HT-29 (cell line): ENCODE measurements at places on chromosomes 7 and 10. TPM values are rescaled to one million over a fixed set of nuclear protein-coding genes. Genes with fewer than 3 reads are reported as not detected.
A peak's percentile ranks its signal among the peaks of the same experiment; 100 is the strongest.

DNA sequence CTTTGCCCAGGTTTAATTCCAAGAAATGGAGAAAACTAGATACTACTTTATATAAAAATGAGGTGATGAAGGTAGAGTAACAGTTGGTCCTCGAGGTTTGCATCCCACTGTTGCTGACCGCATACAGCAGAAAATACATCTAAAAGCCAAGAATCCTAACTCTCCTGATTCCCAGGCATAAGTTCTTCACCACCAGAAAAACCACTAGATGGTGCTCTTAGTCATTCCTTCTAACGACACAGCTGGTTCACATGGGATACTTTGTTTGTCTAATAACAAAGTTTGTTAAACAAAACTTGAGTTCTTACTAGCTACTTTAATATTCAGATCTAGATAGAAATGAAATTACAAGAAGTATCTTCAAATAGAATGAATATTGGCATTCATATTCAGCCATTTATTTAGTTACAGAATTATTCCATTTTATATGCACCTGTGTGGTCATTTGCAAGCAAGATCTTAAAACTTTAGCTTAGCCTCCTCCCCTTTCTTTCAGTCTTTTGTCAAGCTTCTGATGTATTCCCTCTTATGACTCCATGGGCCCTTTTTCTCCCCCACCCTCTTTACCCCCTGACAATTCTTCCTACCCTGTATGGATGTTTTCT, 54.1 kb upstream of the CYP26C1 start:
- peak; percentile 63 for DNase-seq

GRCh38 chr7:119482209-119482608, 790.8 kb upstream of the KCND2 start:
- DNase-seq, result peak; percentile 52

DNA sequence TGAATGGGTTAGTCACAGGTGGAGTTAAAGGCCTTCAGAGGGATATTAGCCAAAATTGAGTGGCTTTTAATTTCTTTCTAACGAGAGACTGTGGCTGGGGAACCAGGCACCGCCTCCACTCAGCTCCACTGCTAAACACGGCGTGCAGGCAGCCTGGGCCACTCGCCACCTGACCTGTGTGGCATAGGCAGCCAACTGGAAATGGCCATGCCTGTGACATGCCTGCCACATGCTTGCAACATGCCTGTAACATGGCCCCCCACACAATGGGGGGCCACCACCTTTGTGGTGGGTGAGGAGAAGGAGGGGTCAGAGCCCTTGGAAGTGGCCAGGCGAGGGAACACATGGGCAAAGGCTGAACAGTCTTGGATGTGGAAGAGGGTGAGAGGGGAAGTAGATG, 60.1 kb upstream of the PAX2 start:
- DNase-seq, result no peak

GRCh38 chr7:64314566-64314965, 805 bp downstream of the ZNF736 start:
- DNase-seq, result no peak

DNA sequence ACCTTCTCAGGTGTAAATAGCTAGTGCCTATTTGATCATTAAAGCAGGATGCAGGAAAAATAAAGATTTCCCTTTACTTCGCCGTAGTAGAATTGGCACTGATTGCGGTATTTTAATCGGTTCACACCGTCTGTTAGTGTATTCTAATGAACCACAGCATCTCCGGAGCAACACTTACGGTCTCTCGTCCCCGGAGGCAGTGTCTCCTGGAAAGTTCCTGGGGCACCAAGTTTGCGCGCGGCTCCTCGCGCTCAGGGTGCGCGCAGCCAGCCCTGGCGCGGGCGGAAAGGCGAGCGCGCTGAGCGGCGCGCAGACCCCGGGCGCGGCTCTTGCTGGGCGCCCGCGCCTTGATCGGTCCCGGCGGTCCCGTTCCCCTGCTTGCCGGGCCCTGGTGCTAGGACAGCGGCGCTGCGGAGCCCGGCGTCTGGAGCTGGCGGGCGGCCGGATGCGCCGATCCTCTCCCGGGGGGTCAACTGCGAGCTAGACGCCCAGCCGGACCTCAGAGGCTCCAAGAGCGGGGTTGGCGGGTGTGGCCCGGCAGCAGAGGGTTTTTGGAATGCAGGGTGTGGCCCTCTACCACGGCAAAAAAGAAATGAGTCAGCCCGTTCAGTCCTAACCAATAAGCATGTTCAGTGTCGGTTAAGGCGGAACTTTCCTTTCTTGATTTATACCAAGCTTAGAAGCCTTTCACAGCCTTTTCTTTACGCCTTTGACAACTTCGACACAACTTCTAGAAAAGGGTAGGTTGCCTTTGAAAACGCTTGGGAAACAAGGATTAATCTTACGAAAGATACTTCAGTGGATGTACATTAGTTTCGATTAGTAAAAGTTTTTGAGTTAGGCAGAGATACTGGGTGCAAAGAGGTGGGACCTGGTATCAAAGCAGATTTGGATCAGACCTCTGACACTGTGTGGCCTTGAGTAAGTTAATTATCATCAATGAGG, 166.8 kb upstream of the ASAH2 start:
- peak; percentile 48 for DNase-seq

GRCh38 chr7:85475071-85475470, 288.2 kb upstream of the SEMA3D start:
- no peak for DNase-seq

GRCh38 chr10:71852355-71852937, 1.4 kb upstream of the PSAP start:
- no peak for DNase-seq

DNA sequence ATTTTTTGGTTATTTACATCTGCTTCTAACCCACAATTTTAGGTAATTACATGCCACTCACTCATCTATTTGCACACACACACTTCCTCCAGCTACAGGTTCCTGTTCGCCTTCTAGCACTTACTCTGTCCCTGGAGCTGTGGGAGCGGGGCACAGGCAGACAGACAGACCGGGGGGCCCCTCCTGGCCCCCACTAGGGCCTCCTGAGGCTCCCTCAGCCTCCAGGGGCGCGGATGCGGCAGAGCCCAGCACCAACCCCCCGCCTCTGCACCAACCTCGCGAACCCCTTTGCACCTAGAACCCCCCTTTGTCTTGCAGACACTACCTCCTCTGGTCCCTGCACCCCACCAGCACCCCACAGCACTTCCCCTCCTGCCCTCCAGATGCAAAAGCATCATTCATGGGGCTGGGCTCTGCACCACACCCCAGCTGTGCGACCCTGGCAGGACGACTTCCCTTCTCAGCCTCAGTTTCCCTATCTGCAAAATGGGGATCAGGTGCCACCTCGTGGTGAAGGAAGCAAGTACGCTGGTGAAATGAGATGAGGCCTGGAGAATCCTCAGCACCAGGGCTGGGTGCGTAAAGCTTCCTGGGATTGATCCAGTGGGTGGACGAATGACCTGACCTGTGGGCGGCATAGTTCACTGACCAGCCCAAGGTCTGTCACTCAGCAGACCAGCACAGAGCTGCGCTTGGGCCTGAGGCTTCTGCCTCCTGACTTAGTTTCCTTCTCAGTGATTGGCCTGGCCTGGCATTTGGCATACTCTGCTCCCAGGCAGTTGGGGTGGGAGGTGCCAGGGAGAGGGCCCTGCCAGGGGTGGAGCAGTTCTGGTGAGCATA, 37.9 kb downstream of the ELFN1 start:
- no peak for DNase-seq

GRCh38 chr10:119658274-119658673, 7.1 kb downstream of the BAG3 start:
- peak; percentile 85 for DNase-seq

DNA sequence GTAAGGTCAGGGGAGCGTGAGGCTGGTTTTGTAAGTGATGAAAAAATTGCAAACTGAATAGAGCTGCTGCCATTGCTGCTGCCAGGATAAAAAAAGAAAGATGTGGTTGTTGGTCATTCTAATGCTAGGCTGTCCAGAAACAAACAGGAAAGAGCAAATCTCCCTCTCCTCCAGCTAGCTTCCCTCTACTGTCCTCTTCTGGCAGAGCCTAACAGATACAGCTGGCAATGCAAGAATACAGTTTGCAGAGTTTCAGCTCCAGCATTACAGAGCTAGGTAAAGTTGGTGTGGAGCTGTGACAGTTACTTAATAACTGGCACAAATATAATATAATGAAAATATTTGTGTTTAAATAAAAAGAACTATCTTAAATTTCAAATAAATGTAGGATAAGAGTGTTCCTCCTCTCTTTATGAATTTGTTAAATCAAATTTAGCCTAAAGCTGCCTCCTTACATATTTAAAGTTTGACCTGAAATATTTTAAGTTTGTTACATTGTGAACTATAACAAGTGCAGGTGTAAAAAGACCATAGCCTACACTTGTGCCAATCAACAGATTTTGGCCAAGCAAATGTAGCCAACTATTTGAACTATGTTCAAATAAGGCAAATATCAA, 407.7 kb downstream of the SH2D4B start:
- DNase-seq, result peak; percentile 8

GRCh38 chr10:79411546-79412495, 33.6 kb downstream of the ZCCHC24 start:
- DNase-seq, result no peak

DNA sequence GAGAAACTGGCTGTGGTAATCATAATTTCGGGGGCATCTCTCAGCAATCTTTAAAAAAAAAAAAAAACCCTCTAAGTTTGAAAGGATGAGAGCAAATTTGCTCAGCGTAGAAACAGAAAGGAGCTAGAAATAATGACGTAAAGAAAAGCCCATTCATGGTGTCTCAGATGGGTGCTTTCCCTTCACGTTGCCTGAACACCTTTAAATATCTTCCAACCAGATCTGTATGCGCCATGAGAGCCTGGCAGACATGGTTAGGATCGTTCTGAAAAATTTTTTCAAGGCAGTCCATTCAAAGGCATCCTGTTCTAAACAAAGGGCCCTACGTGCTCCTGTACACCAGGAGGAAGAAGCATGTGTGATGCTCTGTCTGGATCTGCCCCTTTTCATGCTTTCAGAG, 141.2 kb upstream of the C1QL3 start:
- DNase-seq, result no peak

DNA sequence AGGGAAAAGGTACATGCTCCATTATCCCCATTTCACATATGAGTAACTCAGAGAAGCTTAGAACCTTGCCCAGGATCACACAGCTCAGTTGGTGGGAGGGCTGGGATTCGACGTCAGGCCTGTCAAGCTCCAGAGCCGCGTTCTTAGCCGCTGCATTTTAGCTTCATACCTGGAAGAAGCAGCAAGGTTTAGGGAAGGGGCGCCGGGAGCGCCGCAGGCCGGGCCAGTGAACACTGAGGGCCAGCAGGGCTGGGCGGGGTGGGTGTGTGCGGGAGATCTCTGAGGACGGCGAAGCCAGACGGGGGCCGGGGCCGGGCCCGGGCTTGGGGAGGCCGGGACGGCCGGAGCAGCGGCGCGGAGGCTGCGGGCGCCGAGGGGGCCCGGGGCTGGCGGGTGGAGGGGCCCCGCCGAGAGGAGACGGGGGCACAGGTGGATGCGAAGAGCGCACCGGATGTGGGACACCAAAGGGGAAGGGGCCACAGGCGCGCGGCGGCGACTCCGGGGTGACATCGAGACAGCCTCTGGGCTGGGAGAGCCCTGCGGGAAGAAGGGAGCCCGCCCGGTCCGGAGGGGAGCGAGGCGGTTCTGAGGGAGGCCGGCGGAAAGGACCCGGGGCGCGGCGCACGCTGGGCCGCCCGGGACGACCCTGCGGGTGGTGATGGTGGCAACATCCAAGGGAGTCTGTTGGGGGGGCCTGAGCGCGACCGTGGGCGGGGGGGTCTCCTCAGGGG, 498 bp downstream of the NDST2 start:
- DNase-seq, result peak; percentile 29

DNA sequence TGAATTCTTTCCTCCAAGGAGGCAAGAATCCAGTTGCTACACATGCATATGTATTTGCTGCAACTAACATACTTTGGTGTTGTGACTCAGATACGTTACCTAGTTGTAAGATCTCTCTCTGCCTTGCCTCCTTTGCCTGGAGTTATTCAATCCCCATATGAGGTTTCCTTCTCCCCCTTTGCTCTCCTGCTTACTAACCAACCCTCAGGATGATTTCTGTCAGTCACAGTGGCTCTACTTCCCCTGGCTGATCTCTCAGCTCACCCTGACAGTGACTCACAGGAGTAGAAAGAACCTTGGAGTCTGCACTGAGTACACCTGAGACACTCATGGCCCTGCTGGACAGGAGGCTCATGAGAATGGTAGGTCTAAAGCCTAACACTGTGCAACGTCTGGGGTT, 92.0 kb downstream of the TMEM106B start:
- DNase-seq, result no peak

DNA sequence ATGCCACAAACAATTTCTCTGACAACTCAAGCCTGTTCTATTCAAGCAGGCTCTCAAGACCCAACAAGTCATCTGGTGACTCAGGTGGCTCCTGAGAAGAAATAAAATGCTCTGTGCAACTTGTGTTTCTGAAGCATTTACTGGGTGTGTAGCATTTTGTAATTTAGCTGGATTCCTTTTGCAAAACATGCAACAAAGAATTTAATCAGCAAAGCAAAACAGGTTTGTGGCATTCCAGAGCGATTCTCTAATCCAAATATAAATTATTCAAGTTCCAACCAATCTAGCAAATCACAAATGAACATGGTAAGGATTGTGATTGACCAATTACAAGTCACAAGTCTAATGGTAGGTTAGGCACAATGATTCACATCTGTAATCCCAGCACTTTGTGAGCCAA, 39.8 kb upstream of the C10orf67 start:
- no peak for DNase-seq

DNA sequence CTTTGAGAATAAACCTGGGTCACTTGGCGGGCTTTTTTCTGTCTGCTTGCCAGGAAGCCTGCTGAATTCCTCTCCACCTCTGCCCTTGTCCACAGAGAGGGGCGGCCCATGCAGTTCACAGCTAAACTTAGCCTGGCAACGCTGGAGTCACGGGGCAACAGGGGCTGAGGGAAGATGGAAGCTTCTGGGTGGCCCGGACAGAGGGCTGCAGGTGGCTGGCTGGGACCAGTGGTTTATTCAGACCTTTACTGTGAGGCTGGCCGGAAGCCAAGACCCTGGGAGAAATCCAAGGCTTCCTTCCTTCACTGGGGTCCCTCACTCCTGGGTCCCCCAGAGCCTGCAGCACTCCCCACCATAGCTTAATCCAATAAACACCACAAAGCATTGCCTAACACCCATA, 17.0 kb downstream of the ITPRIP start:
- DNase-seq, result no peak

GRCh38 chr7:80719261-80719660, 80.8 kb downstream of the CD36 start:
- DNase-seq, result no peak

GRCh38 chr7:80775897-80776296, 137.5 kb downstream of the CD36 start:
- no peak for DNase-seq

The RAPGEF5 gene
- 8.9 and 9.3 TPM in 2 replicates for total RNA-seq

The GBX1 gene
- not detected in 2 replicates for total RNA-seq

The XRCC2 gene
- 9.1 and 10.4 TPM in 2 replicates for total RNA-seq

The GOLGA7B gene
- 1.1 and 1.7 TPM in 2 replicates for total RNA-seq
